ENCODE measurements at places on chromosomes 1 and 21. TPM values are rescaled to one million over a fixed set of nuclear protein-coding genes. Genes with fewer than 3 reads are reported as not detected.

NEK2 gene
- 0.47 TPM for total RNA-seq

GIPC2 gene
- 14.0 TPM for total RNA-seq

FBXO2 gene
- total RNA-seq, result 48.5 TPM

CHI3L2 gene
- 0.95 TPM for total RNA-seq

BSND gene
- not detected for total RNA-seq

LINGO4 gene
- total RNA-seq, result 0.20 TPM

KCNJ9 gene
- not detected for total RNA-seq

NUP210L gene
- not detected for total RNA-seq

GRCh38 chr21:28865488-28866186, 127.0 kb downstream of the LTN1 start:
- no peak for DNase-seq

- no peak for DNase-seq
Measured at GRCh38 chr21:26795412-26795805, 49.8 kb downstream of the ADAMTS1 start.

DNA sequence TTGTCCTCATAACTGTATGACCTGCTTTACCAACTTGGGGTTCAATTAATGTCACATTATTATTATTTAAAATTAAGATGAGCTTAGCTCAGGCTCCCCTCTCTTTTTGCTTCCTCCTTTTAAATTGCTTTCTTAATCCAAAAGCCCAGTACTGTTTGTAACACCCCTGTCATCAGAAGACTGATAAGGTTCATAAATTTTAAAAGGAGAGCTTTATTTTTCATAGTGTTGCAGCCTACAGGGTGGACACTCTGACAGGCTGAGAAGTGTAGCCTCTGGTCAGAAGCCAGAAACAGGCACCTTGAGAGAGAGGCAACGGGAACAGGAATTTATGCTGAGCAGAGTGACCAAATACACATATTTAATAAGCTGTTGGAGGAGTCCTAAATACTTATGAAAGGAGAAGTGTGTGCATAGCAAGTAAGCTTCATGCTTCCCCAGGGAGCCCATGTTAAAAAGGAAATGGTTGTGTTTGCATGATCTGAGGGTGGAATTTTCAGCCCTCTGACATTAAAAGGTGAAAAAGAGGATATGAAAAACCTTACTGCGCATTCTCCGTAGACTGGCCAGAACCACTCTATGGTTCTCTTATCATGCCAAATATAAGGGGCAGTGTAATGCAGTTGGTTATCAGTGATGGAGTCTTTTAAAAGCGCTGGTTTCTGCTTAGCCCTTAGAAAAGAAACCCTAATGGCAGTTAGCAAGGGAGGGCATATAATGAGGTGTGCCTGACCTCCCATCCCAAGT, 30.5 kb upstream of the FGGY start:
- no peak for DNase-seq
